Effector CD4-positive, alpha-beta T cell (primary cell): ENCODE measurements at places on chromosomes 7 and 10.
A peak's percentile ranks its signal among the peaks of the same experiment; 100 is the strongest.

DNA sequence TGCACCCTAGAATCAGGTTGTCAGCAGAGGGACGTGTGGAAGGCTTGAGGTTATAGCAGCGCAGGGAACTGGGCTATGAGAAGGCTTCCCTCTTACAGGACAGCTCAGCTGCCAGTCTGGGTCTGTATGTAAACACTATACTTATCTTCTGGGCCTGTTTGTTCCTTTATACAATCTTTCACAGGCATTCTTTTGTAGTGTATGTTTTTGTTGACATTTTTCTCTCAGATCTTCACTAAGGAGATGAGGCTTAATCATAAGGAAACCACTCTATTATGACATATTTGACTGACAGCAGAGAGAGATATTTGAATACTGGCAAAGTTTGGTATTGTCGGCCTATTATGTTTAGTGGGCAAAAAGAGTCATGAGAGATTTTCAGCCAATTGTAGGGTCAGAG is 929 bp downstream of the GBF1 start:
- DNase-seq: no peak

DNA sequence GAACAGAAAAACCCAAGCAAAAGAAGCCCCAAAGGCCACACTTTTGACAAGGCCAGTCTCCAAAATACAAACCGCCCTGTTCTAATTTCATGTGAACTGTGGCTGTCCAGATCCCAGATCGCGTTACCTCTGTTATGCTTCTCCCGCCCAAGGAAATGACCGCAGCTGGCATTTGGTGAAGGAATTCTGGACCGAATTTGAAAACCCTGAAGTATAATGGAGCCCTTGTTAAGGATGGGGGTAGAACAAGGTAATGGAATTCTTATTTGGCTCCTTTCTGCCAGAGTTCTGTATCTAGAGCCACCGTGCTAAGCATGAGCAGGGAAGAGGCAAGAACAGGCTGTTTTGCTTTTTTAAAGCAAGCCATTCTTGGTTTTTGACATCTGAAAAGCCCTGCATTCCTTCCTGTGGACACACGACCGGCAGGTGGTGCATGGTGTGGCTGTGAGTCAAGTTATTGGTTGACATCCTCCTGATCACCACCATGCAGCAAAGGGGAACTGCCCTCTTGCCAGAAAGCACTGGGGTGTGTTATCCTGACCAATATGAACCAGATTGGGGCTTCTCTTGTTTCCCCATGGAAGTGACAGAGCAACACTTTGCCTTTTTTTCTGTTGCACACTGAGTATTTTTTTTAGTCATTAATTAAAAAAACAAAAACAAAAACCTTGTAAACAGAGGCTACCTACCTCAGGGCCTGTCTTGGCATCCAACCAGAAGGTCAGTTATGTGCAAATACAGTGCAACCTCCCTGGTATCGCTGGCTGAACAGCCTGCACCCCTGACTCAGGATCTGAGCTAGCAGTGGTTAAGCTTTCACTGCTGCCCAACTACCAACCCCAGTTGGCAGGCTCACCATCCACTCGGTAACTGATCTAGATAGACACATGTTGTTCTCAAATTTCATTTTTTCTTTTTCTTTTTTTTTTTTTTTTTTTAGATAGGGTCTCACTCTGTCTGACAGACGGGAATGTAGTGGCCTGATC is 14.2 kb downstream of the UCMA start:
- DNase-seq: no peak

- DNase-seq: no peak
These were observed 116.6 kb downstream of the SPAG6 start for GRCh38 chr10:22461891-22462290.

DNA sequence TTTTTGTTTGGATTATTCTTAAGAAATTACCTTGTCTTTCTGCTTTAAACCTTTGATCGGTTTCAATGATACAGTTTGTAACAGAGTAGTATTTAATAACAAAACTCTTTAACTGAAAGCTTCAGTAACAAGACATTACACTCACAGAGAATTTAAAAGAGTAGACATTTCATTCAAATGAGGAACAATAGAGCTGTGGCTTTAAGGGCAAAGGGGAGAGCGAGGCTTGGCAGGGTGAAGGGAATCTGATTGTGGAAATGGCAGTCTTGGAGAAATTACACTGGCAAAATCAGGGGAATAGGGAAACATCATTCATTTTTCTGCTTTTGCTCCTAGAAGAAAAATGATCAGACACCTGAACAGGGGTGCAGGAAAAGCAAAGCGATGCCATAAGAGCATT is 5.1 kb upstream of the HIPK2 start:
- DNase-seq: no peak

- DNase-seq: no peak
These were observed 326.3 kb upstream of the BMPER start for GRCh38 chr7:33578881-33579672.

DNA sequence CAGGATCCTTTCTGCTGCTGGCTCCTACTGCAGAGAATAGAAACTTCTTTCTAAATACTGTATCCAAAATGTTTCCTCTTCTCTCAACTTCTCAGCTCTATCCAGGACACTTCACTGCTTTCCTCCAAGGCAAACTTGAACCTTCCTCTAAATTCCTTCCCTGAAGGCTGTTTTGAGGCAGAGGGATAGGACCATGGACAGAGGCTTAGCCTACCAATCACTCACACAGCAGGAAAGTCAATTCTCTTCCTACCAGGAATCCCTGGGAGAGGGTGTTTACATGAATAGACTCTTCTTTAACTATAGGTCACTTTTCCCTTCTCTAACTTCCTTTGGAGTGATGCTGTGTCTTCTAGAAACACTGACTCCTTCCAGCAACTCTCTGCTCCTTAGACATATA is 115.6 kb upstream of the MKLN1 start:
- no peak for DNase-seq

GRCh38 chr10:77837925-77838595 is 88.5 kb downstream of the DLG5 start:
- DNase-seq: no peak

GRCh38 chr7:42400961-42401360 is 164.0 kb upstream of the GLI3 start:
- DNase-seq: no peak

GRCh38 chr10:10364902-10365301 is 652.8 kb upstream of the CELF2 start:
- no peak for DNase-seq

GRCh38 chr10:13857451-13857850 is 270.7 kb downstream of the PRPF18 start:
- DNase-seq: no peak

GRCh38 chr7:151710121-151710640 is 166.7 kb downstream of the PRKAG2 start:
- DNase-seq: no peak

GRCh38 chr7:100561491-100562194 is 12.1 kb downstream of the SAP25 start:
- DNase-seq: no peak

DNA sequence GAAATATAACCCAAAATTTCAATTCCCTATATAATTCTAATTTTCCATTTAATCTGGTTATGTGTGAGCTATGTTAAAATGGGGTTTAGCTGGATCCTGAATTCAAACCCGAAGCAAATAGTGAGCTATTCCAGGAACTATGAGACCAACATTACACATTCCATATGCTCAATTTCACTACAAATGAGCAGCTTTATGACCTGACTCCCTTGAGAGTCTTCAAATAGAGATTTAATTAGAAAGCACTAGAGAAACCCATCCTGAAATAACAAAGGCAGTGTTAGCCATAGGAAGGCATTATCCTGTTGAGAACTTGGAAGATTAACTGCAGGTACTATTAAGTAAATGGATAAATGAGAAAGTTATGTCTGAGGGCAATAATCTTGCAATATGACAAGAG is 890.0 kb downstream of the GRM8 start:
- DNase-seq: no peak

DNA sequence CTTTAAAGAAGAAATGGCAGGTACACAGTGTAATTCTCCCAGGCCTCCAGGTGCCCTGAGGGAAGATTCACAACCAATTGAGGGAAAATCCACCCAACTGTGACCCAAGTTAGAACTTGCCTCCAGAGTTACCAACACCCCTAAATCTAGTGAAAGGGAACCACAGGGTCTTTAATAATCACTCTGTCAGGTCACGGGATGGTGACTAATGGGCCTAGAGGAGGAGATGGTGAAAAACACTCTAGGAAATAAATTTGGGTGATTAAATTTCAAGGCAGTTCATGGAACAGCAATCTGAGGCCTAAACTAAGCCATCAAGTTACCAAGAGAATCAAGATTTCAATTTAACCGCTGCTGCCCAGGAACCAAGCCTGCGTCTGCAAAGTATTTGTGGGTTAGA is 26.7 kb upstream of the SLF2 start:
- DNase-seq: no peak

- peak; percentile 63 for DNase-seq
These were observed 24.6 kb downstream of the VSIR start for GRCh38 chr10:71748671-71749191.

DNA sequence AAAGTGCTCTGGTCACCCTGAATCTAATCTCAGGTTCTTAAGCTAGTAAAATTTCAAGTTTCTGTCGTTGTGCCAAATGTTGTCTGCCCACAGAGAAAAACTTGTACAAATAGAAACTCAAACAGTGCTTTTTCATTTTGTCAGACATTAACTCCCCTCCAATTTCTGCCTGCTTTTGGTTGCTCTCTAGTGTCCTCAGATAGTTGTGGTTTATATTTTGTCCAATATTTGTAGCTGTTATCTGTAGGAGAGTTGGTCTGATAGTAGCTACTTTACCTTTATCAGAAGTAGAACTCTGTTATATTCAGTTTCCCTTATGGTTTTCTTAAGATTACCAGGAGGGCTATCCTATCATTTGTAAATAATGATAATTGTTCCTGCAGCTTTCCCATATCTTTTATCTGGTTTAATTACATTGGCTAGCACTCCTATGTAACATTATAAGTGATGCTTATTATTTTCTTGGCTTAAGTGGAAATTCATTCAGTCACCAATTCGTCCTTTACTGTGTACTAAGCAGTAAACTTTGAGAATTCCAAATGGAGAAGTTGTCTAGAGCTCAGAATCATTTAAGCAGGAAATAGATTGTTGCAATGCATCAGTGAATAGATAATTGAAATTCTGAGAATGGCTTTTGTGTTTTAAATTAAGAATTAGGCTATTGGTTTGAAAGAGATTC is 91.0 kb downstream of the ANKIB1 start:
- no peak for DNase-seq

- no peak for DNase-seq
These were observed 42.5 kb downstream of the TACR2 start for GRCh38 chr10:69374242-69374641.

- no peak for DNase-seq
These were observed 71.9 kb upstream of the OIT3 start for GRCh38 chr10:72821606-72822005.

DNA sequence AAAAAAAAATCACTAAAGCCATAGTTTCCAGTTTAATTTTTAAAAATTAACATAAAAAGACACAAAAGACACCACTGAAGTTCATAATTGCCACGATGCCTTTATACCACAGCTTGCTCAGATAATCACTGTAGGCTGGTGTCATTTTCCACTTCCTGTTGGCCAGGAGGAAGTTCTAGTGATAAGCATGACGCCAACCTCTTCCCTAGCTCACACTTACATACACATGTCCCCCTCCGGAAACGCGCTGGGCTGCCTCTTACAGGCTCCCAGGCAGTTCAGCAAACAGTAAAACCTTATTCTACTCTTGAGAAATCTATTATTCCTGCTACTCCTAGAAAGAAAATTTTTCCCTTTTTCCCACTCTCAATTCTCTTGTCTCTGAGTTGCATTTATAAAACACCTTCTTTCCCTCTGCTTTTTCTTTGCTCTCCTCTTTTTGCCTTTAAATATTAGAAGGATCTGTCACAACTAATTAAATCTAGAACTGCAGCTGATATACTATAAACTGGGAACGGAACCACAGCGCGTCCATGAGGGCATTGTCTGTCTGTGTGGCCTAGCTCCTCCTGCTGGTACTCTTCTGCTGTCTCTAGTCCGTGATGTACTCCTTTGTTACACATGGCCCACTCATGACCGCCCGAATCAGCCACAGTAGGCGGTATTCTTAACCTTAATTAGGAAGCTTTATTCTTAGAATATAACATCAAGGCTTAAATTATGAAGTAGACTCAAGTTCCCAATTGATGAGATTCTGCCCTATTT is 664.9 kb downstream of the CNTNAP2 start:
- no peak for DNase-seq

GRCh38 chr10:110058212-110058611 is 50.4 kb downstream of the ADD3 start:
- DNase-seq: no peak

DNA sequence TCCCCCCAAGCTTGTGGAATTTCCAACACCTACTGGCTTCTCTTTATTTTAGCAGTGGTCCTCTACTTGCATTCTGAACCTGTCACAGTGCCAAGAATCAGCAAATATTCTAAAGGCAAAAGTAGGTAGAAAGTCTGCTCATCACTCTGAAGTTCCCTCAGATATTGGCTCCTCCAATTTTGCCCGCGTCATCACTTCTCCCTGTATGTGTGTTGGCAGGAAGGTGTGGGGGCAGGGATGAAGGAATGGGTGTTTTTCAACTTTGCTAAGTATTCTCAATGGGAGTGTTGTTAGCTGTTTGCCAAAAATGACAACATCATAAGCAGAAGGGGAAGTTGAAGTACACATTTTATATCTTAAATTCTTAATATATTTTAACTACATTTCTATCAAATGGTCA is 226.2 kb downstream of the POLR1F start:
- no peak for DNase-seq

DNA sequence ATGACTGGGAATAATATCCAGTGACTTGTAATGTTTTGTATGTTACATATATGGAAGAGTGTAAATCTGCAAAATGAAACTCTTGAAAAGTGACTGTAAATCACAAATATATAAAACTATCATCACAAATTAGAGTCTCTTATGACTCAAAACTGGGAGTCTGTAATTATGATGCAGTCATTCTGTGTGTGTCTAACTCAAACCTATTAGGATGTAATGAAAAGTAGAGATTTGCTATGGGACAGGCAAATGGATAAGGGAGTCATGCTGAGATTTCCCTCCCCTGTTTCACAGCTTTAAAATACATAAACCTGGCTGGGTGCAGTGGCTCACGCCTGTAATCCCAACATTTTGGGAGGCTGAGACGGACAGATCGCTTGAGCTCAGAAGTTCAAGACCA is 8.6 kb upstream of the HKDC1 start:
- no peak for DNase-seq

GRCh38 chr10:117217196-117217761 is 20.0 kb downstream of the KCNK18 start:
- DNase-seq: no peak

DNA sequence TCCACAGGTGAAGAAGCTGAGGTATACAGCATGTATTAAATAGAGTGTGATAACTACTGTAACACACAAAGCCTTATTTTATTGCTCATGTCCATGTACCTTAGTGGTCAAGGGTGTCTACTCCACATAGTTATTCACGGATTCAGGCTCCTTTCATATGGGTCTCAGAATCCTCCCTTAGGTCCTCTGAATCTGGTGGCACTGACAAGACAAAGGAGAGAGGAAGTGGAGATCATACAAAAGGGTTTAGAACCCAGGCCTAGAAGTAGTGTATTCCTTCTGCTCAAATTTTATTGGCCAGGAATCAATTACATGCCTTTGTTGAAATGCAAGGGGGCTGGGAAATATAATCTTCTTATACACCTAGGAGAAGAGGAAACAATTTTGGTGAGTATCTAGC is 164.6 kb downstream of the PTEN start:
- no peak for DNase-seq

GRCh38 chr10:8379906-8380832 is 325.7 kb downstream of the GATA3 start:
- no peak for DNase-seq
